ENCODE measurements at places on chromosomes 7 and 10.

DNA sequence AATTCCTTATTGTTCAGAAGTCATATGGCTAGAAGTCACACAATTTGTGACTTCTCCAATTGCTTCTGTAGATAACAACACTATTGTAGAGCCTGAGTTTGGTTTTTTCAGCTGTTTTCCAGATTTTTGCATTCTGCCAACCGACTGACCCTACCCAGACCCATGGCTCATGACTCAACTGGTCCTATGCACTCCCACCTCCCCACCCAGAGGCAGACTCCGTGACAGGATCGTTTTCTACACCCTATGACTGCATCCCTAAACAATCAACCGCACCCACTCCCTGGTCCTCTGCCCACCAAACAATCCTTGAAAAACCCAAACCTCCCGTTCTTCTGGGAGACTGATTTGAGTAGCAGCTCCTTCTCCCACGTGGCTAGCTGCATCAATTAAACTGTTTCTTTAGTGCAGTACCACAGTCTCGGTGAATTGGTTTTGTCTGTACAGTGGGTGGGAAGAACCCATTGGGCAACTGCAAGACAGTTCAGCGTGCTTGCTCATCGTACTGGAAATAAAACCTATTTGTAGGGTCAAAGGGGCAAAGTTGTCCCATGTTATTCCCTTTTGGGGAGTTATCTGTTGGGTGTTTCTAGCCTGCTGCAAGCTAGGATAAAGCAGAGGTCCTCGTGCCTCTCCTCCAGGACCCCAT is 150.3 kb upstream of the FAM20C start:
- DNase-seq: no peak

GRCh38 chr7:26648554-26648953 is 215.8 kb downstream of the SKAP2 start:
- no peak for DNase-seq

DNA sequence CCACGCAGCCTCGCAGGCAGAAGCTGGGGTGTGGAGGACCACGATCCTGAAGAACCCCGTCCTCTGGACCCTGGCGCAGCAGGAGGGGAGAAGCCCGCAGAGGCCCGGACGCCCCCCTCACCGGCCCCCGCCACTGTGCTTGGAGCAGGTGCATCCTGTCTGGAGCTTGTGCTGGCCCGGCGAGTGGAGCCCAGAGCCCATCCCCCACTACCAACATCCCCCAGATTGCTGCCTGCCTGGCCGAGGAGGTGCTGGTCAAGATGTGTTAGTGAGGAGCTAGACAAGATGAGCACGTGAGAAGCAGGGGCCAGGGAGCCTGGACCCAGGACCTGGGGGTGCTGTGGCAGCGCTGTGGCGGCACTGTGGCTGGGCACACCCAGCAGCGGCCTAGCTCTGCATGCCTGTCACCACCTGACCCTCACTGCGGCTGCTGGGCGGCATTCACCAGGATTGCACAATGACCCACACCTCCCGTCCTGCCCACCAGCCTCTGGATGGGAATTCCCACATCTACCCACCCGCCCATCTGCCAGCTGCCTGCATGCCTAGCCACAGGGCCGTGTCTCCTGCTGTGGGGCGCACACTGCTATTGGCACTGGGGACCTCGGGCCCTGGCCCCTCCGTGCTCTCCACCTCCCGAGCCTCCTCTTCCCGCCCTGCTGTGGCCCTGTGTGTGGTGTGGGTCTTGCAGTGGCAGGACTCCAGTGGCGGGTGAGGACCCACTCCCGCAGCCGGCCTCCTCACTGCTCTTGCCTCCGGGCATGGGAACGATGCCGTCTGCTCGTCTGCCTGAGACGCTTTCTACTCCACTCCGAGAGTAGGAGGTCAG is 11.8 kb downstream of the GPR146 start:
- DNase-seq: no peak

- no peak for DNase-seq
These were observed 4.5 kb downstream of the DMTF1 start for GRCh38 chr7:87156709-87157108.

- DNase-seq: no peak
These were observed 625.1 kb downstream of the MAGI2 start for GRCh38 chr7:78828317-78828716.
